Hepatocyte (in vitro differentiated cells): ENCODE measurements at places on chromosomes 6 and 20.
A peak's percentile ranks its signal among the peaks of the same experiment; 100 is the strongest.

DNA sequence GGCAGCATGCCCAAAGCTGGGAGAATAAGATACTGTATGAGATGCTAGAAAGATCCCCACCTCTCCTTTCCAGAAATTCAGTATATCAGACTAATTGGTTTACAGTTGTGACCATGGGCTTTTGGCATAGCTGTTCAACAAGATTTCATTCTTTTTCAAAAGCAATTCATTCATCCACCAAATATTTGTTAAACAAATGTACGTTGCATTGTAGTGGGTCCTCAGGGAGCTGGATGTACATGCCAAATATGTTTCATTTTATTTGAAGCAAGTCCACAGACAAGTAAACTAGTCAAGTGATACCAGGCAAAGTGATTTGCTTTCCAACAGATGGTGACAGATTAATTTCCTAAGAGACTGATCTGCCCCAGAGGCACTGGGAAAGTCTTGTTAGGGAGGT is 85.8 kb upstream of the ESR1 start:
- DNase-seq, result no peak

GRCh38 chr20:1632178-1632577 is 12.4 kb upstream of the SIRPB1 start:
- DNase-seq, result no peak

DNA sequence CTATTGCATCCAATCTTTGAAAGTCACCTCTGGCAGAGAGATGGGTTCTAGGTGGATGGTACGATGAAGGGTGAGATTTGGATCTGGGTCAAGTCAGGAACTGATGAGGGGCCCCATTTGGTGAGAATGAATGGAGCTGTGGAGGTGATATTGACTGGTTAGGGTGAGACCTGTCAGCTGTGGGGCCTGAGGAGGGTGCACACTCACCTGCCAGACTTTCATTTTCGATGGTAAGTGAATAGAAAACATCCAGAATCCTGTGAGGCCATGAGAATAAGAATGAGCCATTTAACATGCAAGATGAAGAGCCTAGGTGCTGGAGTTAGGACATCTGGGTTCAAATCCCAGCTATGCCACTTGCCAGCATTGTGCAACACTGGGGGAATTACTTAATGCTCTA is 6.8 kb downstream of the SUN5 start:
- DNase-seq, result no peak

- peak; percentile 23 for DNase-seq
Observed at GRCh38 chr20:61220131-61220530, 31.9 kb upstream of the CDH4 start.

- no peak for DNase-seq
Observed at GRCh38 chr20:57829805-57830514, 120.1 kb upstream of the PMEPA1 start.

DNA sequence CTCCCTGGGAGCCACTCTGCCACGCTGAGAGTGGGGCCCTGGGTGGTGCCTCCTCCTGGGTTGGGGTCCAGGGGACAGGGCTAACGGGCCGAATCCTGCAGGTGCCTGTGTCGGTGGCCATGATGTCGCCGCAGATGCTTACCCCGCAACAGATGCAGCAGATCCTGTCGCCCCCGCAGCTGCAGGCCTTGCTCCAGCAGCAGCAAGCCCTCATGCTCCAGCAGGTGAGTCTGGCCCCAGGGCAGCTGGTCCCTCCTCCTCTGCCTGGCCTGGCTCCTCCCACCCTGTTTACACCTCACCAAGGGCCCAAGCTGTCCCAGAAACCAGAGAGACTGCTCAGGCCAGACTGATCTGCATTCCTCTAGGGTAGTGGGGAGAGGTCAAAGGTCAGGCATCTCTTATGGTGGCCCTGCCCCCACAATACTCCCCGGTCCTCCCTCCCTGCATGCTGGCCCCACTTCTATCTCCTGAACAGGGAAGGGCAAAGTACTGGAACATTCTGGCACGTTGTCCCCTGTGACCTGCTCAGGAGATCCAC is 38.6 kb downstream of the FOXP4 start:
- DNase-seq, result peak; percentile 86

DNA sequence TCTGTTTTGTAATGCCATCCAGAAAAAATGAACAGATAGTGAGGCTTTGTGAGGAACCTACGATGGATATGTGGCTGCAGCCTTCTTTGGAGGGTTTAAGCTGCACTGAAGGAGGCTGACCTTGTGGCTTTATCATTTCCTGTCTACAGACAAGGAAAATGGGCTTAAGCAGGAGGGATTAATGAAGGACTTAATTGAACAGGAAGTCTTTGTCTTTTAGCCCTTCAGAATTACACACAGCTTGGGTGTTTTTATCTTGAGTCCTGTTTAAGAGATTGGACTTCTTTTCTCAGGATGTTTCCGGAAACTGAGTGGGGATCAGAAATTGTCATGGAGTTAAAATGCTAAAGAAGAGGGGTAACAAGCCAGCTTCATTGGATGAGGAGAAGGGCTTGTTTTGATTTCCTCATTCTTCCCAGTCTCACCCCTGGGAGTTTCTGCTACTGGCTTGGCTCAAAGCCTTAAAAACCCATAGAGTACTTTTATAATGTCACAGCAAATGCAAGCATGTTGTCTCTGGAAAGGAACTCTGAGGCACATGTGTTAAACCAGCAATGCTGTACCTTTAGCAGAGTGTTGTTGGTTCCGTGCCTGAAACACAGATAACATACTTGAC is 193.6 kb downstream of the JARID2 start:
- DNase-seq, result no peak

- DNase-seq, result no peak
Observed at GRCh38 chr6:168024951-168025510, 27.6 kb downstream of the KIF25 start.

DNA sequence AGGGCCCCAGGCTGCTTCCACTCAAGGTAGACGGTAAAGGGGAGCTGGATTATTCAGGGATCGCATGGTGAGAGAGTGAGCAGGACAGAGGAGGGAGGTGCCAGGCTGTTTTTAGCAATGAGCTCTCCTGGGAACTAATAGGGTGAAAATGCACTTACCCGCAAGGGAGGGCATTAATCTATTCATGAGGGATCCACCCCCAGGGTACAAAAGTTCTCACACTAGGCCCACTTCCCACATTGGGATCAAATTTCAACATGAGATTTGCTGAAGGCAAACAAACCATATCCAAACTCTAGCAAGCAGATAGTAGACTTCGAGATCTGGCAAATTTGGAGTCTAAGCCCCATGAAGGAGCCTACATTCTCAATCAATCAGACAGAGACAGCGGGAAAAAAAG is 408.6 kb downstream of the RNF144B start:
- no peak for DNase-seq

GRCh38 chr6:7784706-7785105 is 58.8 kb downstream of the BMP6 start:
- no peak for DNase-seq

GRCh38 chr6:72206606-72207005 is 320.3 kb downstream of the RIMS1 start:
- DNase-seq, result no peak

GRCh38 chr20:51532577-51533191 is 9.8 kb downstream of the NFATC2 start:
- DNase-seq, result no peak

DNA sequence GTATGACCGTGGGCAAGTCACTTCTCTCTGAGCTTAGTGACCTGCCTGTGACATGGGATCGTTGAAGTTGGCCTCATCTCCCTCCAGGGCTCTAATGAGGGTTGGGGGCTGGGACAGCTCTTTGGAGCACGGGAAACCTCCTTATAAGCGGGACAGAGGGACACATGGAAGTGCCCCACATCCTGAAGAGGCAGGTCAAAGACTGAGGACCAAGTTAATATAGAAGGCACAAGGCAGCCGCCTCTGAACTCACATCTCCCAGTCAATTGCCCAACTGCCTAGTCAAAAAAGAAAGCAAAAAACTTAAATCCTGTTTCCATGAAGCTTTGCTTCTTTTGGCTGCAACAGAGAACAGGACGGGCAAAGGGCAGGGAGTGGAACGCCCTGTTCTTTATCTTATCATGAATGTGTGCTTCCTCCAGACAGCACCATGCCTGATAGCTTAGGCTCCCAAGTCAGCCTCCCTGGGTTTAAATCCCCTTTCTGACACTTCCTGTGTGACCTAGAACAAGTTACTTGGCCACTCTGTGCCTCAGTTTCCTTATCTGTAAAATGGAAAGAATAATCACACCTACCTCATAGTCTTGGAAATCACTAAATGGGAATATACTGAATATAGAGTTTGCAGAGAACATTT is 27.1 kb downstream of the LBP start:
- peak; percentile 35 for DNase-seq
